ENCODE measurements at places on chromosomes 5 and 9. TPM values are rescaled to one million over a fixed set of nuclear protein-coding genes. Genes with fewer than 3 reads are reported as not detected.

BTNL3 gene
- total RNA-seq: not detected

NKD2 gene
- total RNA-seq: not detected

ORM2 gene
- total RNA-seq: 1.4 TPM

GRIA1 gene
- not detected for total RNA-seq

SELENOP gene
- total RNA-seq: 0.68 TPM

SOX30 gene
- total RNA-seq: 0.13 TPM

DNA sequence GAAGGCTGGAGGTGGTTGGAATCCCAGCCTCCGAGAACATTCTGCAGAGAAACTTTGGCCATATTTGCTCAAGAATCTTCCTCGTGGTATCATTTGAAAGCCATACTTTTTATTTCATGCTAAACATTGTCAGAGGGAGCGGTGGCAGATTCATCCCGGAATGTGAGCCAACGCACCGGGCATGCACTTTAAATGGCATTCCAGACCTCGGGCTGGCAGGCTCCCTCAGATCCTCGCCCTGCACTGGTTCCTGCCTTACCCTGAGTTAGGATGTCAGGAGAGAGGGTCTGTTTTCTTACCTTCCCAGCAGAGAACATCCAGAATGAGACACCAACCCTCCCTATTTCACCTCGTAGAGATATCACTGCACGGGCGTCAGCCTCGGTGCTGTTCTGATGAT, 33.8 kb downstream of the GDNF start:
- no peak for DNase-seq

DNA sequence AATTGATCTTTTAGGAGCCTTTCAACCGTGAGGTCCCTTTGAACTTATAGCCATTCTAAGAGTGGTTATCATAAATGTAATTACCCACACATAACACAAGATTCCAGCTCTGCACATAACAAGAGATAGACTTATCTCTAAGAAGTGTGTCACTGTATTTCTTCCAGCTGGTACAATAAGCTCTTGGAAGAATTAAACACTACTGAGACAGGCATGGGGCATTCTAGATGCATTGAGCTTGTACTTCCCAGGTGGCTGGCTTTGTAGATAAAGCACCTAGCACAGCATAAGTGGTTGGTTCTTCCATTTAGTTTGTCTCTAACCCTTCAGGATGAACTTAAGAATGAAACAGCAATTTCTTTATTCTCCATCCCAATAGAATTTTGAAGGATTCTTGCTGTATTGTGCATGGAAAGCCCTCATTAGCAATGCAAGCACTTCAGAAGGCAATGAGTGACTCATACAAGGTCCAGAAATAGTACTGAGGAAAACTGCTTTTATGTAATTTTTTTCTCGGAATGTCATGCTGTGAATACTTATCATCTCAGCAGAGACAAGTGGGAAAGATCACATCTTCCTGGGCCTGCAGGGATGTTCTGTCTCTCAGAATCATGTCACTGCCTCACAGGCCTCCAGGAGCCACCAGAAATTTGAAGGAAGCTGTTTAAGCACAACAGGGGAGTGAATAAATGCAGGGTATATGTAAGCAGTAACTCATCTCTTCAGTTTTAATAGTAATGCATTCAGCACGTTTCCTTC, 91.1 kb upstream of the CD180 start:
- no peak for DNase-seq

DNA sequence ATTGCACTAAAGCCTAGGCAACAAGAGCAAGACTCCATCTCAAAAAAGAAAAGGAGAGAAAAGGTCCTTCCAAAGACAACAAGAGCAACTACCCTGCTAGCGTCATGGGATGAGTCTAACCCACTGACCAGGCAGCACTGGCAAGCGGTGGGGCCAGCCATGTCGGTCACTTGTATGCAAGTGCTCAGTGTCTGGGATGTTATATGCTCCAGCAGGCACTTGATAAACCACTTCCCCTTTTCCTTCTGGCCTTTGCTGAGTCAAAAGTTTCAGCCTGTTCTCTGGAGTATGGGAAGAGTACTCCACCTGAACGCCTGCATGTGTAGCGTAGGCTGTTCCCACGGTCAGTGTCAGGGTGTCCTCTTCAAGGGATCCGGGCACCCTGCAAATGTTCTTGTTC, 9.2 kb upstream of the MXD3 start:
- no peak for DNase-seq

DNA sequence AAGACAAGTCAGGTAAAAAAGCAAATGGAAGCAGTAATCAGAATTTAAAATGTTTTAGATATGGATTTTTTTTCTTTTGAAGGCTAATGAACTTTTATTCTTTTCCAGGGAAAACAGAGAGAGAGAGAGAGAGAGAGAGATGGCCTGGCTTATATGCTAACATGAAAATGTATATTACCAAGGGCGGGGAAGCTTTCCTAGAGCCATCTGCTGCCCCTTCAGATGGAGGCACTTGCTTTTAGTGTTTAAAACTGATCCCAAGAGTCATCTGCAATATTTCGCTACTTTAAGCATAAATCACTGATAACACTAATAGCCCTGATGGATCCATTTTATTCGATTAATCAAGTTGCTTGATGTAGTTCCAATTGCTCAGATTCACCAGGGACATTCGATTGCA, 186.1 kb upstream of the ADAMTS16 start:
- DNase-seq: no peak

DNA sequence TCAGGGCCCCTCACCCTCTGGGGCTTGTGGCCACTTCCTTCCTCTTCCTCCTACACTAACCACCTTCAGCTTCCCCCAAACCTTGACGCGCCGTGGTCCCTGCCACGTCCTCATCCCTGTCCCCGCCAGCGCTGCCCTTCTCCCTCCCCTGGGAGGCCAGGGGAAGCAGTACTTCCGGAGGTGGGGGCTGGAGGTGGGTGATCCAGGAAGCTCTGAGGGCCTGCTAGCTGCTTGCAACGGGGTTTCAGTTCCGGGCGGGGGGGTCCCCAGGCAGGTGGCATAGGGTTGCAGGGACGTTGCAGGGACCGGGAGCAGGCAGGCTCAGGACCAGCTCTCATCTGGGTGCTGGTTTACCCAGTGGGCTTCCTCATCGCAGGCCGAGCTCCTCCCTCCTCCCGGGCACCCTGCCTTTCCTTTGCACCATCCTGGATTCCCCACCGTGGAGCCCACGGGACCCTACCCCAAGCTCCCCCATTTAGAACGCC, 70.0 kb downstream of the RXRA start:
- DNase-seq: peak; percentile 31

GRCh38 chr9:123509646-123510045, 153.6 kb downstream of the CRB2 start:
- DNase-seq: no peak

GRCh38 chr5:179268966-179269693, 76.1 kb downstream of the ADAMTS2 start:
- no peak for DNase-seq

DNA sequence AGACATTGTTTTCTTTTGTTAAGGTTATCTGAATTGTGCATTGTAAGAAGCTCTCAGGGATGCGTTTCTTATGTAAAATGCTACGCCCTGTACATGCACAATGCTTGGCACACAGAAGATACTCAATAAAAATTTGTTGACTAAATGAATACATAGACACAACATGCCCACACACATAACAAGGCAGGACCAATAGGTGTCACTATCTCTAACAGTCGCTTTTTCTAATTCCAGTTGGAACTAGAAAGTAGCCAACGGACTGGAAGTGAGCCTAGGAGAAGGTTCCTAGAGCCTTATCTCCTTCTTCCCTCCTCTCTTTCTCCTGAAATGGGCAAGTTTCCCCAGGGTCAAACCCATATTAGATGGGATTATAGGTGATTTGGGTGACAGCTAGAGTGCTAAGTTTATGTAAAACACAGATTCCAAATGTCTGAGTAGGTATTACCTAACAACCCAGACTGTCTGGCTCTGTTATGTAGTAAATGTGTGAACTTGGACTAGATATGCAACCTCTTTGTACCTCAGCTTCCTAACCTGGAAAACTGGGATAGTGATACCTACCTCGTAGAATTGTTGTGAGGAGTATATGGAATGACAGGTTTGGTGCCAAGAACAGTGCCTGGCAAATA, 603.0 kb downstream of the RAB3C start:
- no peak for DNase-seq

DNA sequence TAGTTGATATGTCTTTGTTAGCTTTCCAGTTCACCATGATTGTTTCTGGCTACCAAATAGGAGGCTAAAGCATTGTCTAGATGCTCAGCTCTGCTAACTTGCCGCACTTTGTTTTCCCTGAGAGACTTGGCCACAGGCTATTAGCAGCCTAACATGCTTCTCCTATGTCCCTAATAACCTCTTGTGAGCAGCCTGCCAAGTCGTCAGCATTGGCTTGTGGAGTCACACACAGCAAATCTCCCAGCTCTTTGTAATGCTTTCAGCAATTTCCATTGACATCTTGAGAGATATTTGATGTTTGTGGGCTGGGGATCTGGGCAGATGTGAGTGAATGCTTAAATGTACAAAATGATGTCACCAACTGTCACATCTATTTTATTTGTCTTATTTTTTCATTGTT, 346.9 kb downstream of the KDM4C start:
- no peak for DNase-seq

DNA sequence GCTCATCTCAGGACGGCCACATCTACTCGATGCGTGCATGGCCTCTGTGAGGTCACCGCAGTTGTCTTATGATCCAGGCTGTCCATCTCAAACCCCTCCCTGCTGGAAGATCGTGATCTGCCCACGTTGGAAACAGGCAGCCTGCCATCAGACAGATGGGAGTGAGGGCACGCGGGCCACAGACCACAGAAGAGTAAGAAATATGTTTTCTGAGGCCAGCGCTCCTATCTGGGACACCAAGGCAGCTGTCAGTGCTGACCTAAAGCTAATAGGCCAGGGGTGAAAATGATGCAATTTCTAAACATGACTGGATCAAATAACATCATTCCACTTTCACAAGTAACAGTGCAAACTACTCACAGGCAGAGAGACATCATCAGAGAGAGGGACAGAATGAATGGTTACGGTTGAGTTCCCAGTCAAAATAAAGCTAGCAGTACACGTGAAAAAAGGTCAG, 57.1 kb upstream of the CER1 start:
- no peak for DNase-seq

DNA sequence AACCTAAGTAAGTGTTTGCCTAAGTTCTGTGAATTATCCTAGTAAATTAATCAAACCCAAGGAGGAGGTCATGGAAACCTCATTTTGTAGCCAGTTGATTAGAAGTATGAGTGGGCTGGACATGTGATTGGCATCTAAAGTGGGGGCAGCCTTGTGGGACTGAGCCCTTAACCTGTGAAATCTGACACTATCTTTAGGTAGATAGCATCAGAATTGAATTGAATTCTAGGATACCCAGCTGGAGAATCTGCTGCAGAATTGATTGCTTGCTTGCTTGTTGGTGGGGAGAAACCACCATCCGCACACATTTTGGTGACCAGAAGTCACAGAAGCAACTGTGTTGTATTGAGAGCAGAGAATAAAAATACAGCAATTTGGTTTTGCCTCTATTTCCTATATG, 97.0 kb downstream of the FBXL7 start:
- no peak for DNase-seq
